ENCODE measurements at places on chromosomes 4 and X. TPM values are rescaled to one million over a fixed set of nuclear protein-coding genes. Genes with fewer than 3 reads are reported as not detected.

Gene TSPAN7
- 136 TPM for polyA plus RNA-seq

DNA sequence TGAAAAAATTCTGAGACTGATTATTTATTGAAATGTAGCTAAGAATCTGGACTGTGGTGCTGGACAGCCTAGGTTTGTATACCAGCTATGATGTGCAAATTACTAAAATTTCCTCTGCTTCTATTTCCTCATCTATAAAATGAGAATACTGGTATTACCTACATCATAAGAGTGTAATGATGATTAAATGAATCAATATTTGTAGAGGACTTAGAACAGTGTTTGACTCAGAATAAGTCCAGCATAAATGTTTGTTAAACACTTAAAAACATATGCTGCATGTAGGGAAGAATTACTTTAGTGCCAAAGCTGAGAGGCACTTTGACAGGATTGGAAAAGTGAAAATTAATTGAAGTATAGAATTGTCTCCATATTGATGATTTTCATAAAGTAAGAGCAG lies 55.3 kb upstream of the TMPRSS11F start:
- DNase-seq, result no peak

GRCh38 chr4:153988492-153989363 lies 199.8 kb upstream of the SFRP2 start:
- no peak for DNase-seq

Gene AMER1
- 6.8 TPM for polyA plus RNA-seq

DNA sequence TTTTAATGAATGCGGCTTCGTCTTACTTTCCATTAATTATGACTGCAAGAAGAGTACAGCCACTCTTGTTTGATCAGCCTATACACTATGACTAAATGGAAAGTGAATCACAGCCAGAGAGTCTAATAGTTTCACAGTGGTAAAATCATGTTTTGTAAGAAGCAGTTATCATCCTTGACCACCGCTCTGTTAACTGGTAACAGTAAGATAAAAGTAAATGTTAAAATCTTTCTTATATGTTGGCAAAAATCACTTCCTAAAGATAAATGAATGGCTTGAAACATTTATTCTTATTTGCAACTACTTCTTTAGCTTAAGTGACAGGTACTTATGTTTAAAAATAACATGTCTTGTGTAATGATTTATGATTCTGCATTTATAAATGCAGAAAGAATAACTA lies 13.2 kb downstream of the GALNT7 start:
- DNase-seq, result no peak

GRCh38 chr4:41058426-41058825 lies 155.9 kb downstream of the APBB2 start:
- no peak for DNase-seq

Gene CPLX1
- polyA plus RNA-seq, result 0.26 TPM

Gene RTL3
- 3.2 TPM for polyA plus RNA-seq

GRCh38 chr4:176002007-176002613 lies 63.5 kb upstream of the WDR17 start:
- DNase-seq, result no peak

Gene HMGB2
- polyA plus RNA-seq, result 138 TPM

DNA sequence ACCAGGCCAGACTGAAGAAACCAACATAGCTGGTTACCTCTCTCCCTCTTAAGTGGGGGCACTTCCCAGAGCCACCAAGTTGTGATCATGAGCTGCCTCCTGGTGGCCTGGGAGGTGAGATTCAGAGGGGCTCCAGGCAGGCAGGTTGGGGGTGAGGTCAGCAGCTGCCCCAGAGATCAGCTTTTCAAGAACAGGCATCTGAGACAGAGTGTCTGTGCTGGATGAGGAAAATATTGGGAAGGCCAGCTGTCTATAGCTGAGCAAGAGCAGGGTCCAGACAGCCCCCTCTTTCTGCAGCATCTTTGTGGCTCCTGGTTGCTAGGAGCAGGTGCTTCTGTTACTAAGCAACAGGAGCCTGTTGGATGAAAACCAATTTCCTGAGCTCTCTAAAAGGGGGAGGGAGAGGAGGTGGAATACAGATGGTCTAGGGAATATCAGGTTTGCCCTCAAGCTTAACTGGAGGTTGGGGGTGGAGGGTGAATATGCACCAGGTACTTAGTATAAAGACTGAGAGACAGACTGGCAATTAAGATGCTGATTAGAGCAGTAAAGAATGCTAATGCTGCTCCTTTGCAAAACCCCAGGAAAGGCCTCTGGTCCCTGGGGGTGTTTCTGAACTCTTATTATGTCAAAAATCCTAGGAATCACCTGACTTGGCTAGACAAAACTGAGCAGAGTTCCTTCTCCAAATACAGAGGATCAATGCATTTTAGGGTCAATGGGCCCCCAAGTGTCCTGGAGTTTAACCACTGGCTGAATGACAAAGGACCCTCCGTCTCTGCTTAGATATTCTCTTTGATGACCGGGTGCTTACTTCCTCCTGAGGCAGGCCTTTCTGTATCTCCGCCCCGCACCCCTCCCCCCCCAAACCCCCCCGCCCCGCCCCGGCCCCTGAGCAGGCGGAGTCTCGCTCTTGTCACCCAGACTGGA lies 21.4 kb downstream of the ZCCHC13 start:
- no peak for DNase-seq

DNA sequence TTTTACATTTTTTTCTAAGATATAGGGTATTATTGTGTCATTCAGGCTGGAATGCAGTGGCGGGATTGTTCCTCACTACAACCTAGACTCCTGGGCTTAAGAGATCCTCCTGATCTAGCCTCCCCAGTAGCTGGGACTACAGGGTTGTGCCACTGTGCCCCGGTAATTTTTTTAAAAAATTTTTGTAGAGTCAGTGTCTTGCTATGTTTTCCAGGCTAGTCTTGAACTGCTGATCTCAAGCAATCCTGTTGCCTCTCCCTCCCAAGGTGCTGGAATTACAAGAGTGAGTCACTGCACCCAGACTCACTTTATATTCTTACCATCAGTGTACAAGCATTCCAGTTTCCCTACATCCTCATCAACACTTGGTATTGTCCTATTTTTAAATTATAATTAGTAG lies 156.4 kb upstream of the GYPA start:
- no peak for DNase-seq

Gene NXF2
- polyA plus RNA-seq, result not detected

GRCh38 chr4:85489273-85489981 lies 14.5 kb downstream of the ARHGAP24 start:
- no peak for DNase-seq

GRCh38 chr4:19402581-19403065 lies 849.1 kb upstream of the SLIT2 start:
- peak; percentile 17 for DNase-seq

DNA sequence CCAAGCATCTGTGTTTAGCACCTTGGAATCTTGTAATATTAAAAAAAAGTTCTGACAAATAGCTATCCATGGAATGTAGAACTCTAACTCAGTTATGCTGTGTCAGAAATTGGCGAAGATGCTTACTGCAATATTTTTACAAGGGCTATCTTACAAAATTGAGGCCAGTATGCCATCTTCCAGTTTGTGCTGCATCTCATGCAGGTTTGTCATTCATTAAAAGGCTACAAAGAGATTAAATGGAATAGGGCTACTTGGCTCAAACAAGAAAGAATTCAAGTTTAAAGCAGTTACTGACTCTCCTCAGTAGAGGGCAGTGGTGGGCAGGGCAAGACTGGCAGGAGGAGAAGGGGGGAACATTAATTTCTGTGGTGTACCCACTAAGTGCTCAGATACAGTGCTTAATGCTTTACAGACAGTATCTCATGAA lies 66.5 kb downstream of the SHROOM4 start:
- no peak for DNase-seq

Gene SMR3B
- not detected for polyA plus RNA-seq

GRCh38 chr4:40484346-40485090 lies 145.1 kb downstream of the RBM47 start:
- DNase-seq, result no peak

- DNase-seq, result no peak
Measured at GRCh38 chr4:108135549-108136209, 33.1 kb downstream of the LEF1 start.

- DNase-seq, result no peak
Measured at GRCh38 chr4:25865586-25865985, 2.8 kb upstream of the SEL1L3 start.

DNA sequence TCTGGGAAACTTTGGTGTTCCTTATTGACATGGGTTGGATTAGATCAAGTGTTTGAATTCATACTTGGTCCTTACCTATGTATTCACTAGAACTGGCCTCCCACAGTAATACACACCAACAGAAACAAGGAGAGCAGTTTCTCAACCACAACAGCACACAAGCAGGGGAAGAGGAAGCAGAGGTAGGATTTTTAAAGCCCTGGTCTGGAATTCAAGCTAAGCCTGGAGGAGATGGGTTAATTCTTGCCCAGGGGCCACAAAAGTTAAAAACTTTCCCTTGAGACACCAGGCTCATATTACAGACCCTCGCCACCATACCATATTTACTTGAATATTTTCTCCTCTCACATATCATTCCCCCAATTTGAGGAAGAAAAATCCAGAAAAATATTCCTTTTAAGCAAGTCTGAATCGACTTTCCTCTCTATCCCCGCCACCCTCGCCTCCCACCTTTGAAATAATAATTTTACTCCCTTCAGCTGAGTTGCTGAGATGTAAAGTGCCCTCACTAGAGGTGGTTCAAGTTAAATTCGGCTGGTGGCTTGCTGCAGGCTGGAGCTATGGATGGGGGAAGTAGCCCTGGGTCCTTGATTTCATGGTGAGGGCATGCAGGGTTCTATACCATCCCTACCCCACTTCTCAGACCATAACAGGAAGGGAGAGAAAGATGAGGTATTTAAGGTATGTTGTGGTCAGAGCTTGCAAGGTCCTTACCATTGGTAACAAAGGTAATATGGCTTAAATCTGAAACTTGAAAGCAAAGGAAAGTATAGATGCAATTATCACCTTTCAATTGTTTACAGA lies 440.2 kb downstream of the INPP4B start:
- no peak for DNase-seq

DNA sequence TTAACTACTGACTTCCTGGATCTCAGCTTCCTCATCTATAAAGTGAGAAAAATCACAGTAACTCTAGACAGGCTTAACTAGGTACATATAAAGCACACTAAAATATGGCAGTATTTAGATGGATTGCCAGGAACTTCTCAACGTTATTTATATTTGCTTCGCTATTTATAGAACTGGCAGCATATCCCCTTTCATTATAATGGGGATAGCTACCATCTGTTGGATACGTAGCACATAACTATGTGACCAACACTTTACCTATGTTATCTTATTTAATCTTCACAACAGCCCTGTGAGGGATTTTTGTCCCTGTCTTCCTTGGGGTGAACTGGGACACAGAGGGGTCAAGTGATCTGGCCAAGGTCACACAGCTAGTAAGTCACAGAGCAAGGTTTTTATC lies 64.6 kb downstream of the ENPEP start:
- no peak for DNase-seq

Gene NDP
- polyA plus RNA-seq, result 2.3 TPM

DNA sequence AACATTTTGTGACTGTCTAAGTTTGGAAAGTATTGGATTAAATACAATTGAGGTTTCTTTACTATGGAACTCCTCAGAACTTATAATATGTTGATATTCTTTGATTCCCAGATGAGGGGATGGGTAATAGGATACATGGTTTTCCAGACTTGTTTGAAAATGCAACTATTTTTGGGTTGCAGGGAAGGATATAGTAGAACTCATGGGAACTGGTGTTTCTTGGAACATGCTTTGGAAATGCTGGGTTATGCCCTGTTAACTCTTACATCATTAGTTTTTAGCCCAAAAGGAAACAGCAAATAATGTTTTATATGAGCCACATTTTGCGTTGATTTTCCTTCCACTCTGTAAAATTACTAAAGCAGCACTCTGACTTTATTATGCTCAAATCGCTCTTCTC lies 41.9 kb downstream of the HPF1 start:
- peak; percentile 10 for DNase-seq
